Stimulated activated CD4-positive, alpha-beta T cell treated with anti-CD3 and anti-CD28 coated beads, TNF-alpha, amount 100 ng/mL, for 1 hour (primary cell): ENCODE measurements at places on chromosomes 7 and 10.

DNA sequence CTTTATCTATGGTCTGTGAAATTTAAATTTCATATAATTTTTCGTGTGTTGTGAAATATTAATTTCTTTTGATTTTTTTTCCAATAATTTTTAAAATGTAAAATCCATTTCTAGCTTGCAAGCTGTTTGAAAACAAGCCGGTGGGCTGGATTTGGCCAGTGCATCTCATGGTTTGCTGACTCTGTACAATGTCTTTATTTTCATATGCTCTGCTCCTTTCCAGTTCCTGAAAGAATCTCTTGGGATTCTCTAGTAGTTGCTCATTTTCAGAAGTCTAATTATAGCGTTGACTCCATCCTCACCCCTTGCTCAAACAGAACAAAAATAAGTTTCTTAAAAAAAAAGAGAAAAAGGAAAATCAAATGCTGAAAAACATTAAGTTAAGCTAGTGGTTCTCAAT lies 21.4 kb downstream of the UBN2 start:
- no peak for DNase-seq

DNA sequence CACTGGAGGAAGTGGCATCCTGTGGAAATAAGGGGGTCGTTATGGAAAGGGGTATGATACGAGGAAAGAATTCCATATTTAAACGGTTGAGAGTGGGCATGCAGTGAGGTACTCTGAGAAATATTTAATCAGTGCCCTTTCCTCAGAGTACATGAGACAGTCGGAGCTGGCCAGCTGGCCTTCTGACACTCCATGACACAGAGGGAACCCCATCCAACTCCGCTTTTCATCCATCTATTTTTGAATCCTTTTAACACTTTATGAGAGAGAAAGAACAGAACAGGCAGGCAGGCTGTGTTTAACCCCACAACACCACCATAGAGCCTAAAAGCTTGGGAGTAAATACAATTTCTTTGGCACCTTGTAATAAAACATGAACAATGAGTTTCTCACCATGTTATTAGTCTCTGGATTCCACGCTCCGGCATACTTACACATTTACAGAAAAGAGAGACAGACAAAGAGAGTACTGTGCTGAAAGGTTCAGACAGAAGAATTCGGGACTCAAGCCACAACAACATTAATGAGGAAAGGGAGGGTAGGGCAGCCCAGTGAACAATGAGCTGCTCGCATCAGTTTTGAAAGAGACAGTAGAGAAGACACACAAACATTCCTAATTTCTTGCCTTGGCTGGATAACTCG lies 124.2 kb upstream of the PDLIM1 start:
- DNase-seq, result no peak

- no peak for DNase-seq
These were observed 73.9 kb downstream of the TMEM130 start for GRCh38 chr7:98795741-98796493.

GRCh38 chr7:18995811-18996426 lies 121.5 kb downstream of the TWIST1 start:
- DNase-seq, result no peak

DNA sequence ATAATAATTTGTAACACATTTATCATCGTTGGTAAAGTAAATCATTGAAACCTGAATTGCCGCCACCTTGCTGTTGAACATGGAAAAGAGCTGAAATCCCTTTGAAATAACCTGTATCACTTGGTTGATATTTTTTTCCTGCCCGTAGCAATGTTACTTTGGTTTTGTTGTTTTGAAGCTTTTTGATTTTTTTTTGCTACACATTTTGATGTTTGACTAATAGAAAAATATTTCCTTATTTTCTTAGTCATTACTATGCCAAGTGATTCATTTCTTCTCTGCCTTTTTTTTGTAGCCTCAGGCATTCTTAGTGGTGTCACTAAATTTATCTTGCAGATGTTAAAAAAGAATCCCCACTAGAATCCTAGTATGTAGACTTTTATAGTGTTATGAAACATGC lies 235.1 kb upstream of the MEOX2 start:
- DNase-seq, result no peak

DNA sequence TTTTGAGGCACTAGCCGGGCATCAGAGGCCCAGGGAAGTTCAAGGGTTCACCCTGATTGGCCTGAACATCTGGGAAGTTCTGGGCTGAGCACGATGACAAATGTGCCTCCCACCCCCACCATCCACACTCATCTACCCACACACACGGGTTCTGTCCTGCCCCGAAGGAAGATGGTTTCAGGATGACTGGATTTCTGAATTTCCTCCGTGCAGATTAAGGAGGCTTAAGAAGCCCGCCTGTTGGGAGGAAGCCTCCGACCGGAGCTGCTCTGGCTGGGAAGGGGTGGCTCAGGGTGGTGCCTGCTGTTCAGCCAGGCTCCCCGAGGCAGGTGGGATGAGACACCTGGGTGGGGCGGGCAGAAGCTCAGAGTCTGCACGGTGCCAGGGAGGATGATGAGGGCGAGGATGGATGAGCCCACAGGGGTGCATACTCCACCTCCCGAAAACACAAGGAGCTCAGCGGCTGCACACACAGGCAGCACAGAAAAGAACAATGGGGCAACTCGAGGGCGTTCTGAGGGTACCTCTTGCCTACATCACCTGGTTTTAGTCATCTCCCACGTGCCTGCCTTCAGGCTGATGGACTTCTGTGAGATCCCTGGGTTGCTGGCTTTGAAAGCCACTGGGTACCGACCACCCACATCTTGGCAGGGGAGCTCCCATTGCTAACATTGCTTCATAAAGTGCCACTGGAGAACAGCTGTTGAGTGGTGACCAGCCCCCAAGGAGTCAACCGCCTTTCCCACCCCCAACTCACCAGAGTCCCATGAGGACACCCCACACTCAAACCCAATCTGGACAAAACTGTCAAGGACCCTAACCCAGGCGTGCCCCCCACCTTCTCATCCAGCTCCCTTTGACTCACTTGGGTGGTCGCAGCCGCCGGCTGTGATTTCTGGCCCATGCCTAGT lies 41.2 kb downstream of the CALML3 start:
- no peak for DNase-seq

DNA sequence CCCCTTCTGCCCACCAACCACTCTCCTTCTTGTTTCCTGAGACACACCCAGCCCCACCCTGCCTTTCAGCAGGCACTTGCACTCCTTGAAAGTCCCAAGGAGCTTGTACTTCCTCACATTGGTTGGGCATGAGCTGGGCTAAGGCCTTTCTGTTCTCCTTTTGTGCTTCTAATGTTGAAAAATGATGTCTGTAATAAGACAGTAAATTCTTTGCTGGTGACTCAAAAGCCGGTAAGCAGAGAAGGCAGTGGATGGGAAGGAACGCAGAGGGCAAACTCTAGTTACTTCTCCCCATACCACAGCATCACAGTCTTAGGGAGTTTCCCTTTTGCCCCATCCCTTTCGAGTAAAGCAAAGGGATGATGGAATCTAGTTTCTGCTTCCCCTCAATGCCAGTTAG lies 185.6 kb downstream of the PLXNA4 start:
- no peak for DNase-seq

GRCh38 chr7:98254951-98255610 lies 3.0 kb upstream of the TECPR1 start:
- DNase-seq, result no peak

DNA sequence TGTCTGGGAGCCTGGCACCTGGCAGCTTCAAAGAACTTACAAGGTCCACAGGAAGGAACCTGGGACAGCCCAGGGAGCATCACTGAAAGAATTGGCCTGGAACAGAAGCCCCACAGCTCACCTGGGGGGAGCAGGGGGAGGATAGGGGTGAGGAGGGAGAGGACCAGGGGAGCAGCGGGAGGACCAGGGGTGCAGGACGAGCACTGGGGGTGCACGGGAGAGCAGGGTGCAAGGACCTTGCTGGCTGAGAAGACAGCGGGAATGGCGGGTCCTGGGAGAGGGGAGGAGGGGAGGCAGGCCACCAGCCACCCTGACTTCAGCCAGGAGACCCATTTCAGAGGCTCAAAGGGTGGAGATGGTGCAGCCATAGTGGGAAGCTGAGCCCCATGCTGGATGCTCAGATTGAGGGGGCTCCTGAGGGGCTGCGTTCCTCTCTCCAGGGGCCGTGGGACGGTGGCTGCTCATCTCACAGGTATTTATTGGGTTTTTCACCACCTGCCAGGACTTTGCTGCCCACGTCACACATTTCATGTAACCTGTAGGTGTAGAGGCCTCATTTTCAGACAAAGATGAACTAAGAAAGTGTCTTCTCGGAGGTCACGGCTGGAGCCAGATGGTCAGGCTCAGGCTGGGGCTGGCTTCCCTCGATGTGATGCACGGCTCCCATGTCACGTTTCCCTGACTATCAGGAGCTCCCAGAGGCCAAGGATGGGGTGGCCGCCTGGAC lies 110.1 kb downstream of the WDR37 start:
- DNase-seq, result no peak

DNA sequence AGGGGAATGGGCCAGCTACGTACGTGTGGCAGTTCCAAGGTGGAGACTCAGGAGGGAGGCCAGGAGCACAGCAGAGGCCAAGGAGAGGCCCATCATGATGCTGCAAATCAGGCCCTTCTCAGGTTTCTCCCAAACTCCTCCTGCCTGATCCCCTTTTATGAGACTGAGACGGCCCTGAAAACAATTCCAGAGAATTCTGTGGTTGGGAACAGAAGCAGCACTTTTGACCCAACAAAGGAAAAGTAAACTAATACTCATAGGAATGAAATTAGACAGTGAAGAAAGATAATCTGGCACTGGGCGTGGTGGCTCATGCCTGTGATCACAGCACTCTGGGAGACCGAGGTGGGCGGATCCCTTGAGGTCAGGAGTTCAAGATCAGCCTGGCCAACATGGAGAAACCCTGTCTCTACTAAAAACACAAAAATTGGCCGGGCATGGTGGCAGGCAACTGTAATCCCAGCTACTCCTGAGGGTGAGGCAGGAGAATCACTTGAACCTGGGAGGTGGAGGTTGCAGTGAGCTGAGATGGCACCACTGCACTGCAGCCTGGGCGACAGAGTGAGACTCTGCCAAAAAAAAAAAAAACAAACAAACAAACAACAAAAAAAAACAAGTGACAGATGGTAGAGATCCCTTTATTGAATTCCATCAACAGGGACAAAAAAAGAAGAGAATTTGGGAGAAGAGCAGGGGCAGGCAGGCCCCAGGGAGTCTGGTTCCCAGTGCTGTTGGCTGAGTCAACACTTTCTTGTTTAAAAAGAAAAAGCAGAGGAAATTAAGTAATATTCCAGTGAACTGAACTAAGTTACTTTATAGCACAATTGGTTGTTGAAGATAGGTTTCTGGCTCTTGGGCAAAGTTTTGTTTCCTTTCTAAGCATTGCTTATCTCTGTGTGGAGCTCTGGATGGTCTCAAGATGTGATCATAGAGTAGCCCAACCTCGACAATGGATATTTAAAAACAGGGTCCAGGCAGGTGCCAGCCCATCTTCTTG lies at the start of gene CCL26:
Gene CCL26 (minus strand): TSS at position 131 of the 997 bp plus-strand sequence. CDS start 35 bp downstream, at position 96.
- no peak for DNase-seq

- no peak for DNase-seq
These were observed 616.2 kb downstream of the DNAJB6 start for GRCh38 chr7:157952841-157953645.

GRCh38 chr7:68425377-68425776 lies 1172.9 kb upstream of the AUTS2 start:
- DNase-seq, result no peak
